ENCODE measurements at places on chromosomes 2 and 18. TPM values are rescaled to one million over a fixed set of nuclear protein-coding genes. Genes with fewer than 3 reads are reported as not detected.

Gene MYOM1
- polyA plus RNA-seq: 6.7 TPM

Gene CD8B2
- polyA plus RNA-seq: 0.14 TPM

DNA sequence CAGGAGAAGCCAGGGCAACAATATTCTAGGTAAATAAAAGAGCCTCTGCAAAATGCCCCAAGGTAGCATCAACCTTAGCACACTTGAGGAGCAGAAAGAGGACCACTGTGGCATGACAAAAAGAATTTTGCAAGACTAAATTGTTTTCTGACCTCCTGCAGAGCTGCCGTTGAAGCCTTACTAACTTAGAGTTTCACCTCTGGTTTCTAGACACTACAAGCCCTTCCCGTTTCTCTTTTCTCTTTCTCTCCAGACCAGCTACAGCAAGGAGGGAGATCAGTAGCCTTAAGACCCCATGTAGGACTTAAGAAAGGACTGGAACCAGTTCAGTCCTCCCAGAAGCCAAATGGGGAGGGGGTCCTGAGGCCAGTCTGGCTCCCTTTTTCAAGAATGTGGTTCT lies 73.3 kb upstream of the SP3 start:
- DNase-seq: no peak

DNA sequence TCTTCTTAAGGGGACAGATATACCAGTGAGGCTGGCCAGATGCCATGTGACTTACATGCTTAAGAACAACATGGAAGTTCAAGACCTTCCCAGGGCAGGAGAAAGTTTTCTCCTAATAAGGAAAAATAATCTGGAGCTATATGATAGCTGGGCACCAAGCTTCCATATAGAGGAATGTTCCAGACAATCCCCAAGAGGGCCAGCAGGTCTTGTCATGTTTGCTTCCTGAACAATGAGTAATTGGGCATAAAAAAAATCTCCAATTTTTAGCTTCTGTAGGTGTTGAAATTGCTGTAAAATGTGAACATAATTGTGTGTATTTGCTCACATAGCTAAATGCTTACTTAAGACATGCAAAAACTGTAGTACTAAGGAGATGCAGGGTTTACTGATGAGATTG lies 809.5 kb upstream of the PIK3C3 start:
- no peak for DNase-seq

DNA sequence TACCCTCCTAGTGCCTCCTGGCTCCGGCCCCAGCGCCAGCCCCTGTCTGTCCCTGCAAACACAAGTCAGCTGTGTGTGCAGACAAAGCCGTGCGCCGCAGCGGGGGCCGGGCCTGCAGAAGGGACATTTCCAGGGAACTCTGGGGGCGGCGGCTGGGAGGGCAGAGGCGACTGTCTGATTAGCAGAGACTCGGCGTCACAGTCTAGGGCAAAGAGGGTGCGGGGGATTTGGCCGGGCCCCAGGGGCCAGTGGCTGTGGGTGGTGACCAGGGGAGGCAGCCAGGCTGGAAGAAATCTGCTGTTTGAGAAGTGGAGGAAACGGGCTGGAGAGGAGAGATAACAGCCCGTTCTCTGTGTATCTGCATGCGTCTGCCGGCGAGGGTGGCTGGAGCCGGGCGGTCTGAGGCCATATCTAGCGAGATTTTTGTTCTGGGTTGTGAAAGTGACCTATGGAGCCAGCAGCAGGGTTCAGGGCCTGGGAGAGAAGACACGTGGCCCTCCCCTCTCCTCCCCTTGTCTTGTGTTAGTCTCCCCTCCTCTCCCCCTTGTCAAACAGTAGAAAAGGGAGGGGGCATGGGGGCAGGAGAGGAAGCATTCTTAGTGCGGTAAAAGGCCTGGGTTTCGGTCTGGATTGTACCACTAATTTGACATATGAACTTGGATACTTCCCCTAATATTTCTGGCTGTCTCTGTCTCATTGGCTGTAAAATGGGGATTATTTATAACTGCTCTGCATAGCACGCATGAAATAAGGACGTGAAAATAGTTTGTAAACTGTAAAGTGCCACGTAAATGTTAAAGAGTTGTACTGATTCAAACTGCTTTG lies 169.4 kb downstream of the SMAD7 start:
- DNase-seq: peak; percentile 77

DNA sequence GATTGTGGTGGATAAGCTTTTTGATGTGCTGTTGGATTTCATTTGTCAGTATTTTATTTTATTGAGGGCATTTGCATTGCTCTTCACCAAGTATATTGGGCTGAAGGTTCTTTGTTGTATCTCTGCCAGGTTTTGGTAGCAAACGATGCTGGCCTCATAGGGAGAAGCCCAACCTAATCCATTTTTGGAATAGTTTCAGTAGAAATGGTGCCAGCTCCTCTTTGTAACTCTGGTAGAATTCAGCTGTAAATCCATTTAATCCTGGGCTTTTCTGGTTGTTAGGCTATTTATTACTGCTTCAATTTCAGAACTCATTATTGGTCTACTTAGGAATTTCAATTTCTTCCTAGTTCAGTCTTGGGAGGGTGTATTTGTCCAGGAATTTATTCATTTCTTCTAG lies 309.8 kb upstream of the SETBP1 start:
- no peak for DNase-seq

- no peak for DNase-seq
These were observed 966 bp upstream of the NOSTRIN start for GRCh38 chr2:168801471-168801870.

- DNase-seq: no peak
These were observed 99.5 kb upstream of the AGAP1 start for GRCh38 chr2:235394278-235394828.

DNA sequence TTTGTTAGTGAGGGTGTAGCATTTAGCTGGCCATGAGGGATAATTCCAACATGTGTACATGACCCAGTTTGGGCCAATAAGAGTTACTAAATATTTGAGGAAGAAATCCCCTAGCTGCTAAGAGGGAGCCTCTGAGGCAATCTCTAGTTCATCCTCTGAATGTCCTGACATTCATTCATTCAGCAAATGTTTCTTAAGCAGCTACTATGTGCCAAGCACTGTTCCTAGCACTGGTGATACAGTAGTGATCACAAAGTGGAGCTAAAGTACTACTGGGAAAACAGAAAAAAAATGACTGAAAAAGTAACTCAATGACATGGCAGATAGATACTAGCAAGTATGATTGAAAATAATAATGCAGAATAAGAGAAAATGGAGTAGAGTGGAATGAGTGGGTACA lies 79.8 kb upstream of the PID1 start:
- DNase-seq: no peak

GRCh38 chr2:201950606-201951005 lies 83.0 kb upstream of the FZD7 start:
- no peak for DNase-seq

GRCh38 chr2:167980439-167980838 lies 267.0 kb downstream of the STK39 start:
- DNase-seq: no peak

Data from left renal pelvis (tissue), 4 donors.